ENCODE measurements at places on chromosomes 3 and 15.

DNA sequence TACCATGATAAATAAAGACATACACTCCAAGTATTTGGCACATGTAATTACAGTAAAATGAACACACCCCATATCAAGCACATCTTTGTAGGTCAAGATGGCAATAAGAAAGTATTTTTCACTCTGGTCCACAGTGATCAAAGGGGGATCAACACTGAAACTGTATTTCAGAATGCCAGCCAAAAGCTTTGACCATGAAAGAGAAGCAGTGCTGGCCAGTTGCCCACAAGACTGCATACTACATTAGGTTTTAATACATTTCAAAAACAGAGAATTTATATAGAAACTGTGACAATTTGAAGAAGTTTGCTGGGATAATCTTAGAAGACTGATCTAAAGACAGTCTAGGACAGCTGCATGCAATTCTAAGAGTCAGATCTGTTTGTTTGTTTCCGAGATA is 1035.3 kb downstream of the FHIT start:
- no peak for DNase-seq

DNA sequence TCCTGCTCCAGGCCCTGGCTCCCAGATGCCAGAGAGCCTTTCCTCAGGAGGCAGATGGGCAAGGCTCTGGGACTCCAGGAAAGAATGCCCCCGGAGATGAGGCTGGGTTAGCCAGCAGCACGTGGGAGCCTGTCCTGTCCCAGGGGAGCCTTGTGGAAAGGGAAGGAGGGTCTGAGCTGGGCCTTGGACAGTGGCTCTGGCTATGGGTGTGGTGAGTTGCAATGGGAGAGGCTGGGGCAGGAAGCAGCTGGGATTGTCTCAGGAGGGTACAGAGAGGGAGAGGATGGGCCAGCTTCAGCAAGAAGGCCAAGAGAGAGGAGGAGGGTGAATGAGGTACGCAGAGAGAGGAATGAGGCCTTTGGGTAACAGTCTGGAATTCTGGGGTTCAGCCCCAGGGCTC is 17.4 kb upstream of the CACNA2D2 start:
- DNase-seq: no peak

- DNase-seq: no peak
These were observed 354.1 kb downstream of the GABRG3 start for GRCh38 chr15:27324886-27325615.

DNA sequence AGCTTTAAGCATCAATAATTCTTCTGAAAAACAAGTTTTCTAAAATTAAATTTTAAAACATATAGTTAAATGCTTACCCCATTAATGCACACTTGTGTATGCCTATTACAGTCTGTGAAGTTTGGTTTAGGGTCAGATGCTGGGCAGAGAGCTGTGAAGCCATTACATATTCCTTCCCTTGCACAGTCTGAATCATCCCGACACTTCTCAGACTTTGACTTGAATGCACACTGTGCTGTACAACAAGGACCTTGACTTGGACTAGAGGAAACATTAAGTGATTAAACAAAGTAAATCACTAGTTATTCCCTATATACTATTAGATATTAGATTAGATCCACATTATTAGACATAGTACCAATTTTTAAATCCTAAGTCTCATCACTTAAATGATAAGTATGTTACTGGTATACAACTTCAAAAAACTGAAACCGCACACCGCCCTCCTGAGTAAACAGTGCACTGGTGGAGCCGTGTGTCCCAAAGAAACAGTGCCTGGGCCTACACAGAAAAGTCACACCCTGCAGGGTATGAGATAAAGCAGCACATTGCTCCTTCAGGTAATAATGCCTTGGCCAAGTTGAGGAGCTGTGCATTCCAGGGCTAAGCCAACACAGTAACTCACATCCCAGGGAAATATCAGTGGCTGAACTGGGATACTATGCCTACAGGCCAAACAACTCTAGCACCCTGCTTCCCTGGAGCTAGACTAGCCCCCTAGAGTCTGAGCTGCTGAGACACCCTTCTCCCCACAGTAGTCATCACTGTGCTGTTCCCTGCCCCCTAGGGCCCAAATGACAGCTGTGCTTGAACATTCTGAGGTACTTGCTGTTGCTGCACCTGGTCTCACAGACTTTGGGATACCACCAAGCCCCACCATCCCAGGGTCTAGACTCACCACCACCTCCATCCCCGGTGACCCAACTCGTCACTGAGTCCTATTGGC is 137.5 kb downstream of the ADAM10 start:
- no peak for DNase-seq

GRCh38 chr15:64507293-64507802 is 47.0 kb downstream of the ZNF609 start:
- DNase-seq: no peak

DNA sequence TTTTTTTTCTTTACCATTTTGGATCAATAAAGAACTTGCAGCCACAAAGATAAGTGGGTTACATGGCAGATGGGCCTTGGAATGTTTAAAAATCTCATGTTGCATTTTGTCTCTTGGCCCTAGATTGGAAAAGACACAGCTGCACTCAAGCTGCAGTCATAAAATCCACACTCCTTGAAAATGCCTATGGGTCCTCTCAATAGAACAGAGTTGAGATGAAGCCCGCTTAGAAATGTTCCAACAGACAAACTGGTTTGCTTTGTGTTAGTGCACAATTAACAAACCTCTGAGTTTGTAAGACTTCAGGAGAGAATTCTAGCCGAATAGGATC is 401.2 kb upstream of the CDIN1 start:
- DNase-seq: no peak

- no peak for DNase-seq
These were observed 338.4 kb upstream of the FRG2C start for GRCh38 chr3:75325716-75326115.

- DNase-seq: no peak
These were observed 1596.6 kb downstream of the SI start for GRCh38 chr3:163481738-163482137.

DNA sequence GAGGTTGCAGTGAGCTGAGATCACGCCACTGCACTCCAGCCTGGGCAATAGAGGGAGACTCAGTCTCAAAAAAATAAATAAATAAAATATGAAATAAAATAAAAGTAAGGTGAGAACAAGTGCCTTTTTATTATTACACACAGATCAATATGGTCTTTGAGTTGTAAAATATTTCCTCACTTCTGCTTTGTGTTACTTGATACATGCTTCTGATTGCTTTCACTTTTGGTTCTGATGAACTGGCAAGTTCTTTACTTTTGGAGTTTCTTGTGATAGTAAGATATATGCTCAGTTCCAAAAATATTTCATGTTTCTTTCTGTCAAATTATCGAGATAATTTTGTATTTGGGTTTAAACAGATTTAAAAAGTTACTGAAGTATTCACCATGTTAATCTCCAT is 16.6 kb upstream of the GYG1 start:
- DNase-seq: no peak

DNA sequence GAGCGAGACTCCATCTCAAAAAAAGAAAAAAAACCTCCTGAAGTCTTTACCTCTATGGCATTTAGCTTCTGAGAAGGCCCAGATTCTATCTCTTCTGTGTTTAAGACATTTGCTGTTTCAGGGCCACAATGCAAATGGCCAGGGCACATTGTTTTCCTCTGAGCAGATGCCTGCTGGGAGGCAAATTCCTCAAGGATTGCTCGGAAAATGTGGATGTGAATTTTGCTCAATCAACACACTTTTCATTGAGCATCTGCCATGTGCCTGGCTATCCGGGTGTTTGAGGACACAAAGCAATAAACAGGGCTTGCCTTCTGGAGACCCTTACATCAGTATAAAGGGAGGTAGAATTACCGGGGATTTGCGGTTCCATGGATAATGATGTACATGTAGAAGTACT is 20.0 kb downstream of the TRIM71 start:
- no peak for DNase-seq

- no peak for DNase-seq
These were observed 158.2 kb downstream of the SPATA16 start for GRCh38 chr3:172982736-172983364.

DNA sequence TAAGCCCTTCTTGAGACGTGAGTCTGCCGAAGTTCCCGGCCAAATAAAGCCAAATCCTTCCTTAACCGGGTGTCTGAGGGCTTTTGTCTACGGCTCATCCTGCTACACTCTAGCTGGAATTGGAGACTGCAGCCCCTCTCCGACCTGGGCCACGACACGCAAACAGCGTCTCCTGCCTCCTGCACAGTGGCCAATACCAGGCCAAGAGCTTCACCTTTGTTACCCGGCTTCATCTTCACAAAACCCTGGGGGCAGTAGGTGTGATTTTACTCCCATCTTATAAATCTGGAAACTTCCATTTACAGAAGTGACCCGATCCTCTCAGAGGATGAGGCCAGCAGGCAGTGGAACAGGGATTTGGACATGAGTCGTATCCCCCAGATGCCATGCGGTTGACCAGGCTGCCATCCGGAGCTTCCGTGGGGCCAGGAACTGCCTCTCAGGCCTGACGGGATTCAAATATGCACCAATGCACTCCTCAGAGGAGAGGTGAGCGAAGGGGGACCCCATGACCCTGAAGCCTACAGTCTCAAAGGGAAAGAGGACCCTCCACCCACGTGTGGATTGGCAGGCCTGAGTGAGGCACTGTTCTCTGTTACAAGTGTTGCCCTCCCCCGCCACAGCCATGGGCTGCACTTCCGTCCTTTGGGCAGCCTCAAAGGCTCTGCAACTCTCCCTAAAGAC is 53.2 kb upstream of the KLF13 start:
- DNase-seq: no peak

DNA sequence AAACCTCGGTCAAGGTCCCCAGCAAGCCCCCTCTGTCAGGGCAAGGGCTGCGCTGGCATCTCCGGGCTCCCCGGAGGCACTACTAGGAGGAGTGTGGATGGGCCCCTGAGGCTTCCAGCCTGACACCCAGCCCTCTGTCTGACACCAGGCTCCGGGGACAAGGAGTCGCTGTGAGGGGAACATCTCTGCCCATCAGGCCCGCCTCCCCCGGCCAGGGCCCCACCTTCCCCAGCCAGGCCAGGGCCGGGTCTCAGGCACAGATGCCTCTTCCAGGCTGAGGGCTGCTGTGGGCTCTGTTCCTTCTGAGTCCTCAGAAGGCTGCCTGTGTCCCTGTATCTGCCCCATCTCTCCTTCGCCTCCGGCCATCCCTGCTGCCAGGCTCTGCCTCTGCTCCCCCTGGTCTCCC is 15.8 kb downstream of the CSPG4 start:
- no peak for DNase-seq

DNA sequence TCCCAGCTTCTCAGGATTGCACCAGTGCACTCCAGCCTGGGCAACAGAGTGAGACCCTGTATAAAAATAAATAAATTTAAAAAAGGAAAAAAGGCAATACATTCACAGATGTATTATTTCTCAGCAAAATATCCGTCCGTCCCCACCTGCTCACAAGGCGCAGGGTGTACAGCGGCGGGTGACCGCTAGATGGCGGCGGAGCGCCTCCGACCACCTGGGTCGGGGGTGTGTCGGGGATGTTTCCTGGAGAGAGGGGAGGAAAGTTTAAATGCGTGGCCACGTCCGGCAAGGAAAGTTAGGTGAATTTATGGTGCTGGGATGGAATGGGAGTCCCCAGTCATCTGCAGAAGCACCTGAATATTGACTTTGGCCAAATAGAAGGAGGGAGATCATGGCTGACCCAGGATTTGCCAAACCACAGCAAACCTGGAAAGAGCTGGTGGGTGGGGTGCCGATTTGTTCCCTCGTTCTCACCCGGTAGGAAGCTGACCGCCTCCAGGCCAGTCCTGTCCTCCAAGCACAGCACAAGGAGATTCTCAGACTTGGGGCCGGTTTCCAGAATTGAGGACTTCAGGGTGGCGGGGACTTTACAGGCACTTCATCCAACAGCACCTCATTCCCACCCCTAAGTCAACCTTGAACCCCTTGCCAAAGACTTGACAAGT is 88.3 kb downstream of the TMEM266 start:
- DNase-seq: peak; percentile 44

GRCh38 chr3:111582120-111582474 is 13.0 kb downstream of the ZBED2 start:
- no peak for DNase-seq

DNA sequence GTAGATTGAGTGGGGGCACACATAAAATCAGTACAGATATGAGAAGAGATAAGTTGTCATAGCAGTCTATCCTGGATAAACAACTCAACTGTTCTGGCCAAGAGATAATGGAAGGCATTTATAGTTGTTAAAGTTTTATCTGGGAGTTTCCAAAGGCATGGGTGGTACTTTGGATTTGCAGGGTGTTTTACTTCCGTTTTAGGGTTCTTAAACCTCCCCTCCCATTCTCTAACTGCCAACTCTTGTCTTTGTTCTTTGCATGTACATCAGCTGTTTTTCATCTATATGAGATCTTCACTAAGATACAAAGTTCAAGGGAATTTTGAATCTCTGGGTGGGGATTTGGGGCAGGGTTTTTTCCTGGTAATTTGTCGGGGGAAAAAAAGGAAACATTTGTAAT is 174.7 kb upstream of the CGNL1 start:
- no peak for DNase-seq

DNA sequence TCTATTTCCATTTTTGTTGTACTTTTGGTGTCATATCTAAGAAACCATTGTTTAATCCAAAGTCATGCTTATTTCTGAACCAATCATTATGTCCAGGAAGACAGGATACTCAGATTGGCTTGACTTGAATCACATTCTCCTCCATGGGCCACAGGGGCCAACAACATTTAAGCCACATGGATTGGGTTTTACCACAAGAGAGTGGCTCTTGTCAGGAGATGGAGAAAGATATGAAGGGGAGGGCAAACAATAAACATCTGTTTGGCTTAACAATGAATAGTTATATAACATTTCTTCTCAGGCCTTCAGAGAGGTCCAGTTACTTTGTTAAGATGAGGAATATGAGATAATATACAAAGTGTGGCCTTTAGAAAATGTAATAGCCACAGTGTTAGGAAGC is 44.6 kb downstream of the GXYLT2 start:
- DNase-seq: no peak

- DNase-seq: no peak
These were observed 400.9 kb downstream of the TBL1XR1 start for GRCh38 chr3:176796371-176796770.

DNA sequence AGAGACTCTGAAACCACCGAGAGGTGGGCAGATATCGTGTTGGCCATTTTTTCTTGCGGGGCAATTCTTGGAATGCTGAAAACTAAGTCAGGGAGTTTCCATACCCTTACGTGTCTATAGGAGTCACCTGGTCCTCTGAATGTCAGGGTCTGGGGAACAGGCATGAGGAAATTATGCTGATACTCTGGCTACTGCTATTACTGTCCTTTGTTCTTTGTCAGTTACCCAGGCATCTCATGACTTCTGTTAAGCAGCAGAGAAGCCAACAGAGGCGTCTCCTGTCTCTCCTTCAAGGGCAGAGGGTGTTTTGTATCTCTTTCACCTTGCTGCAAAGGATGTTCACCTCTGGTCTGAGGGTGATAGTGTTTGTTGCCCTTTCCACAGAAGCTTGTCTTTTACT is 559.5 kb upstream of the CCDC54 start:
- DNase-seq: no peak

All from activated naive CD8-positive, alpha-beta T cell treated with anti-CD3 and anti-CD28 coated beads, Interleukin-2, amount 50 U/mL, for 16 hours (primary cell).